Right lung (tissue), 10 donors: ENCODE measurements at places on chromosomes 11 and 22. TPM values are rescaled to one million over a fixed set of nuclear protein-coding genes. Genes with fewer than 3 reads are reported as not detected.

- no peak for DNase-seq
Measured at GRCh38 chr22:27105142-27106025, 448.0 kb downstream of the MIAT start.

DNA sequence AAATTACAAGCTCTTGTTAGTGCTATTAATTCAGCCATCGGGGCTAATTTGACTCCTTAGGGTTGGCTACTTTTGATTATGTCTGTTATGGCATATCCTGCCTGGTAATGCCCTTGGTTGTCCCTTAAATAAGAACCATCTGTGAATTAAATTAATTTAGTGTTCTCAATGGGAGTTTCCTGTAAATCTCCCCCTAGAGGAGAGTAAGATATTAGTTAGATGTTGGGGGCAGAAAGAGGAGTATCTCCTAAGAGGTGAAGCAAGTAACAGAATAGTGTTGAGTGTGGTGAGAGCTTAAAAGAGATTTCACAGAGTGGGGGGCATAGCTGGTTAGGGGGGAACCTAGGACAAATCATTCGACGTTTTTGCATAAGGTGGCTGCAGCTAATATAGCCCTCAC, 1126.9 kb downstream of the JRKL start:
- no peak for DNase-seq

- no peak for DNase-seq
Measured at GRCh38 chr11:32571039-32571438, 12.6 kb upstream of the EIF3M start.

DNA sequence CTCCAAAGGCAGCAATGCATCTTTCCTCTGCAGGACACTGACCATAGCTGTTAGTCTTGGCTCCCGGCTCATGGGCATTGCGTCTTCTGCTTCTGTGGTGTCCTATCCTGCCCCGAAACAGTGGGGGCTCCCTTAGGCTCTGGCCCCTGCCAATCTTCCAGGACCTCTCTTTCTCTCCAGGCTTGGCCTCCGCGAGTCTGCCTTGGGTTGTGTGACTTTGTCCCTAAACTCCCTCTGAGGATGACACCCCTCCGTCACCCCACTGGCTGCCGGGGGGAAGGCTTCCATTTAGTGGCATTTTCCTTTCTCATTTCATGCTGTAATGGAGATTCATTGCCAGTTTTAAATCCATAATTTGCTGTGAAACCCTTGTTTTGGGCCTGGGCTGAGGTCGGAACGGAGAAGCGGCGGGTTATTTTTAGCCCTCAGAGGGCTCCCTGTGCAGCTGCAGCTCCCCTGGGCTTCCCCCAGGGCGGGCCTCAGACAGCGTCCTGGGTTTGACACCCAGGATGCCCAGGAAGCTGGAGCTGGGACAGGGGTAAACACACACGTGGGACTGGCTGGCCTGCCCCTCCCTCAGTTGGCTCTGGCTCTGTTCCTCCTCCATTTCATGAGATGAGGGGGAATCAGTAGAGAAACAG, 156.1 kb downstream of the ST3GAL4 start:
- DNase-seq = no peak

DNA sequence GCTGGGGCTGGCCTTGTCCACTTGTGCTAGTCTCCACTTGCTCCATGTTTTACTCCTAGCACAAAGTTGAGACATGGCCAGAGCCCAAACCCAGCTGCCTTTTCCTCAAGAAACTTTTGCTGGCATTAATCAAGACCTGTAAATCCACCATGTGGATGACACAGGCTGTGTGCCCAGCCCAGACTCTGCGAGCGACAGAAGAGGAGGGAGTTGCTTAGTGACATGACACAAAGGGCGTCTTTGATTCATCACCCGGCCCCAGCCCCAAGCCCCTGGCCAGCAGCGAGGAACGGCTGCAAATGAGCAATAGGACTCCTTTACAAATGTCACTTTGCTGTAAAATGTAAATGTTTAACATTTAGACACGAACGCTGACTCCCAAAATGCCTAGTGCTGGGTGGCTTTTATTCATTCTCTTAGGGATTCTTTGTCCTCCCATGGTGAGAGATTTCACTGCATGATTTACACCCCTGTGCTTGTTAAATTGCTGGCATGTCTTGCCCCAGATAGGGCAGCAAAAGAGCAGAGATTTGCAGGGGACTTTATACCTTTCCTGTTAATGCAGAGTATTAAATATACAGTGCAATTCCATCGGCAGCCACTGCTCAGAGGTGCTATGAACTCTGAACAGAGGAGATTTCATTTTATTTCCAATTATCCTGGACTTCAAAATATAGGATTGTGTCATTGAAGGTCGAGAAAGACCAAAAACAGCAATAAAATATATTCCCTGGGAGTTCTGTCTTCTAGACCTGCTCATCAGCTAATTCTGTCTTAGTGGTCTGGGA, 263.6 kb upstream of the NCAM1 start:
- no peak for DNase-seq

GRCh38 chr11:57762235-57762861, 746 bp downstream of the CTNND1 start:
- DNase-seq = no peak

CCDC116 gene
- polyA plus RNA-seq = 0.90 TPM

DNA sequence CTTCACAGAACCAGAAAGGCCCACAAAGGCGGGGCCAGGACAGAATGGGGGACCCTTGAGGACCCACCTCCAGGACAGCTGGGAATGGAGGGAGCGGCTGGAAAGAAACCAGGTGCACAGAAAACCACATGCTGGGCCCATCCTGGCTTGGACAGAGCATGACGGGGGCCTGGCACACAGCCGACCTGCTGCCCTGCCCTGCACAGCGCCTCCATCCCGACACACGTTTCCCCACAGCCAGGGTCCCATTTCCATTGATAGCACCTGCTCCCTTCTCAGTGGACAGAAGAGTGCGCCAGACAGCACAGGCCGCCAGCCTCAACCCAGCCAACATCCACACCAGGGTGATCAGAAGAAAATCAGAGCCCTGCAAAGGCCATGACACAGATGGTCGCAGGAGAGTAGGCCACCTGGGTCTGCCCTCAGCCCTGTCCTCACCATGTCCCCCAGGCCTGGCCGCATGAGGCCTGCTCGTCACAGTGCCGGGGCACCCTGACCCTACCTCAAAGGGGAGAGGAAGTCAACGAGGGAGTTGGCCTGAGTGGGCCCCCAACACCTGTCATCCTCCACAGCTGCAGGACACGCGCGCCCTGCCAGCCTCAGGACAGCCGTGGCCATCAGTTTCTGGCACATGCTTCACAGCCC, 28.1 kb downstream of the BRD1 start:
- no peak for DNase-seq

FZD4 gene
- 25.6 TPM for polyA plus RNA-seq

GRCh38 chr11:4884361-4884760, 2.7 kb downstream of the OR51T1 start:
- DNase-seq = no peak

DNA sequence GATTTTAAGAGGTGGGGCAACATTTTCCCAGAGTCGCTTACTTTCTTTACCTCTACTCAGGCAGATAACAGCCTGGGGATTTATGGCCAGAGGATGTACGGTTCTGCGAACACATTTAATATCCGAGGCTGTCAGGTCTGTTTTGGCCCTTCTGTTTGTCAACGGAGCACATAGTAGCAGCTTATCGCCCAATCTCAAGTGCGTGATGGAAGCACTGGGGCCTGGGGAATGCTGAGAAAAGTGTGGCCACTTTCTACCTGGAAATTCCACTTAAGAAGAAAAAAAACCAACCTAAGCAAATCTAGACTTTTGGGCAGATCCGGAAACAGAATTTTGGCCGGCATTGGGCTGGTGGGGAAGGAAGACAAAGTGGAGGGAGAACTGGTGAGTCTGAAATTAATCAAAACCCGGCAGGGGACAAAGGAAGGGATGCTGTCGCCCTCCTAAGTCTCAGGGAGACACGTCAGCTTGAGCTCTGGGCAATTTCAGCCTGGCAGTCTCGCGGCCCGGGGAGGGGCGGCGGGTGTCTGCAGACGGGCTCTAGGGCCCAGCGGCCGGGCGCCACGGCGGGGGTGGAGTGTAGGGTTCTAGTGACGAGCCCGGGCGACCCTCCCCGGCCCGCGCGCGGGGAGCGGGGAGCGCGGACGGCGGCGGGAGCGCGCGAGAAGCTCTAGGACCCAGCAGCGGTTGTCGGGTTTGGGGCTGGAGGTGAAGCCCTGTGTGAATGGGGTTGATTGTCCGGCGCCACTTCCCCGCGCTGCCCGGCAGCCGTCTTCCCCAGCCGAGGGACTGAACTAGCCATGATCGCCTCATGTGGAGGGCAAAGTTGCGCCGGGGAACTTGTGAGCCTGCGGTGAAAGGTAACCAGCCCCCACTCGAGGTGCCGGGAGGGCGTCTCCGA, at the start of gene AMOTL1:
TSS of gene AMOTL1 (plus strand) at position 656 of the 901 bp plus-strand sequence. CDS start at position 812, 156 bp downstream.
- DNase-seq = peak; percentile 90

GRCh38 chr11:8833568-8834315, 77.2 kb upstream of the AKIP1 start:
- no peak for DNase-seq

GRCh38 chr11:78893996-78894395, 319.3 kb upstream of the NARS2 start:
- DNase-seq = no peak

GRCh38 chr11:128670631-128671030, 23.2 kb upstream of the FLI1 start:
- DNase-seq = no peak

GRCh38 chr11:66491315-66491935, 11.2 kb downstream of the DPP3 start:
- no peak for DNase-seq

- no peak for DNase-seq
Measured at GRCh38 chr11:8249482-8249881, 14.2 kb downstream of the LMO1 start.

ASPHD2 gene
- 0.55 TPM for polyA plus RNA-seq

MB gene
- polyA plus RNA-seq = 1.4 TPM

RAC2 gene
- 6.7 TPM for polyA plus RNA-seq
